LHCN-M2 (cell line): ENCODE measurements at places on chromosomes 3 and 15. TPM values are rescaled to one million over a fixed set of nuclear protein-coding genes. Genes with fewer than 3 reads are reported as not detected.
A peak's percentile ranks its signal among the peaks of the same experiment; 100 is the strongest.

GRCh38 chr3:23103764-23104163, 99.4 kb upstream of the UBE2E2 start:
- no peak for DNase-seq

DNA sequence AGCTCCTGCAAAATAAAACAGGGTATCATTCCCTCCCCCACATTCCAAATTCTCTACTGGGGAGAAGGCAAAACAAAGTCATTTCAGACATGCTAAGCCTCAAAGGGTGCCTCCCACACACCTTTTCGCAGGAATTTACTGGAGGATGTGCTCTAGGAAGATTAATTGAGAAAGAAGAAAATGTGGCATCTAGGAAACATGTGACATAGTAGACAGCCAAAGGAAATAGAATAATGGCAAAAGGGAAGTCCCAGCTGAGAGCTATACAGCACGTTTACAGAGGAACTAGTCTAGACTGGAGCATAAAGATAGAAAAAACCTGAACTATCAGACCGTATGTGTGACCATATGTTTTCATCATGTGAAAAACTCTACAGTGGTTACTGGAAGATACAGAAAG, 58.8 kb upstream of the MELTF start:
- DNase-seq = no peak

- DNase-seq = no peak
Measured at GRCh38 chr15:73683257-73683776, 866 bp upstream of the CD276 start.

DNA sequence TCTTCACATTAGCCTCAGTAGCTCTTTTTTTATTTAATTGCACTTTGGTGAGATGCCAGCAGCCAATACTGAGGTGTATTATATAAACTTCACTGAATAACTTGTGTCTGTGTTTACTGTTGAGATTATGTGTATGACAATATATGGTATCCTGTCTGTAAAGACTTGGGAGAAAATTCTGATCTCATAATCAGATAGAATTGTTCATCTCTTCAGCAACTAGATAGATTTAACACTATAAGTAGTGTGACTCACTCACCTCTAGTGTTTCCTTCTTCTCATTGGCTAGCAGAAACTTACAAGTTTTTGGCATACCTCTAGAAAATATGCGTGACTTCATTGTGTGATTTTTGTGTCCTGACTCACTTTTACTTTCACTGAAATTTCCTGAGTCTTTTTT, 67.6 kb upstream of the TGFBR2 start:
- DNase-seq = peak; percentile 72

DNA sequence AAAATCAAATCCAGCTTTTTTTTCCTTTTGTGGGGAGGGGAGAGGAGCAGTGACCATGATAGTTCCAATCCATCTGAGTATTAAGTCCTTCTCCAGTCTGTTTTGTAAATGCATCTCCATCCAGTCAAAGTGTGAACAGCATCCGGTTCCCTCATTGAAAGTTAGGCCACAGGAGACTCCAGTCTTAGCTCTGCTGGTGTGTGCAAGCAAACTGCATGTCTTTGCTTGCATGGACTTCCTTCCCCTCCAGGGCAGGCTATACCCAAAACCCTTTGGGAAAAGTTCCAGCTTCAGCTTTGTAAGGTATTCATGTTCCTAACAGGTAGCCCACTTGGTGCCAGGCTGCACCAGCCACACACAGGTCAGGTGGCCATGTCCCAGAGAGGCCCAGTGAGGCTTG, 3.1 kb upstream of the MAN2C1 start:
- DNase-seq = no peak

- no peak for DNase-seq
Measured at GRCh38 chr3:62942227-62942626, 67.0 kb upstream of the CADPS start.

DNA sequence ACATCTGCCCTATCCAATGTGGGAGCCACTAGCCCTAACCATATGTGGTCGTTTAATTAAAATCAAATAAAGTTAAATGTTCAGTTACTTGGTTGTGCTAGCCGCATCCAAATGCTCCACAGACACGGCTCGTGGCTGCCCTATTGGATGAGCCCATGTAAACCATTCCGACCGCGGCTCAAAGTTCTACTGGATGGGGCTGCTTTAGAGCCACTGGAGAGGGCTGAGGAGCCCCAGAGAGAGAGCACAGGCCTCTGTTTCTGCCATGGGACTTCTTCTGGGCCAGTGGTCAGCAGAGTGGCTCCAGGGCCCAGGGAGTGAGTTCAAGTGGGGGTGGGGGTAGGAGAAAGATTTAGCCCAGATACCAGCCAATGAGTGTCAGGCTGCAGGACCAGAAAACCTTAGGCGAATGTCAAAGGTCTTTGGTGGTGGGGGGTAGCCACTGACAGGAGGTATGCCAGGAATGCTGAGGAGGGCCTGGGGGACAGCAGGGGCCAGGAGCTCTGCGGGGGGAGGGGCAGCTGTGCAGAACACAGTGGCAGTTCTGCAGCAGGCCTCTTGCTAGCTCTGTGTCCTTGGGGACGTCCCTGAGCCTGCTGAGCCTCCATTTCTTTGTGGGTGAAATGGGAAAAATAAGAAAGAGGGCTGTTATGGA, 30.1 kb downstream of the SPSB4 start:
- DNase-seq = no peak

The WDR93 gene
- total RNA-seq = not detected in 2 replicates

The KBTBD8 gene
- 1.0 and 1.2 TPM in 2 replicates for total RNA-seq
